ENCODE measurements at places on chromosomes 5 and 9.

DNA sequence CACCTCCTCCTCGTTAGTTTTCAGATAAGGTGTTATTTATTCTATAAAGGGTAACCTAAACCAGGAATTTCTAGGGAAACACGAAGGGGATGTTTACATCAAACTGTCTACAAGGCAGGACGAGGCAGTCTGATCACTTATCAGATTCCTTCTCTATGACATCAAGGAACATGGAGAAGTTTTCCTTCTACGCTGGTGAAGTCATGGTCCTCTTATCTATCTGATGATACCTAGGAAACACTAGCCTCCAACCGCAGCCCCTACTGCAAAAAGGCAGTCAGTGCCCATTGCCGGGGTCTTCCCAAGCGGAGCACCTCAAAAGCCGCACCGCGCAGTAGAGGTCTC, 1.5 kb downstream of the MPDZ start:
- DNase-seq = no peak

GRCh38 chr5:150636391-150637244, 3.8 kb upstream of the SYNPO start:
- no peak for DNase-seq

DNA sequence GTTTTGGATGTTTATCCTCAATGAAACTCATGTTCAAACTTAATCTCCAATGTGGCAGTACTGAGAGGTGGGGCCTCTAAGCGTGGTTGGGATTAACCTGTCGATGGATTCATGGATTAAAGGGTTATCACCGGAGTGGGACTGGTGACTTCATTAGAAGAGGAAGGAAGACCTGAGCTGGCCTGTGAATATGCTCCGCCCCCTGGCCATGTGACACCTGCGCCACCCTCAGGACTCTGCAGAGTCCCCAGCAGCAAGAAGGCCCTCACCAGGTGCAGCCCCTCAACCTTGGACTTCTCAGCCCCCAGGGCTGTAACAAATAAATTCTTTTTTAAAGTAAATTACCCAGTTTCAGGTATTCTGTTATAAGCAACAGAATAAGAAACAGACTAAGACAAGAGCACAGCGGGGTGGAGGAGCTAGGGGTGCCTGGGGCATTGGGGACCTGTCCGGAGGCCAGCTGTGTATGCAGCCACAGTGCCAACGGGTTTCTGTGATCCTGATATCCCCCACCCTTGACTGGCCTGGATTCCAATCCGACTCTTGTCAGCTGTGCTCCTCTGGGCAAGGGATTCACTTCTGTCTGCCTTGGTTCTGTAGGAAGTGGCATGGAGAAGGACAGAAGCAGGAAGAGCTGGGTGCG, 3.2 kb upstream of the MAPK9 start:
- no peak for DNase-seq

DNA sequence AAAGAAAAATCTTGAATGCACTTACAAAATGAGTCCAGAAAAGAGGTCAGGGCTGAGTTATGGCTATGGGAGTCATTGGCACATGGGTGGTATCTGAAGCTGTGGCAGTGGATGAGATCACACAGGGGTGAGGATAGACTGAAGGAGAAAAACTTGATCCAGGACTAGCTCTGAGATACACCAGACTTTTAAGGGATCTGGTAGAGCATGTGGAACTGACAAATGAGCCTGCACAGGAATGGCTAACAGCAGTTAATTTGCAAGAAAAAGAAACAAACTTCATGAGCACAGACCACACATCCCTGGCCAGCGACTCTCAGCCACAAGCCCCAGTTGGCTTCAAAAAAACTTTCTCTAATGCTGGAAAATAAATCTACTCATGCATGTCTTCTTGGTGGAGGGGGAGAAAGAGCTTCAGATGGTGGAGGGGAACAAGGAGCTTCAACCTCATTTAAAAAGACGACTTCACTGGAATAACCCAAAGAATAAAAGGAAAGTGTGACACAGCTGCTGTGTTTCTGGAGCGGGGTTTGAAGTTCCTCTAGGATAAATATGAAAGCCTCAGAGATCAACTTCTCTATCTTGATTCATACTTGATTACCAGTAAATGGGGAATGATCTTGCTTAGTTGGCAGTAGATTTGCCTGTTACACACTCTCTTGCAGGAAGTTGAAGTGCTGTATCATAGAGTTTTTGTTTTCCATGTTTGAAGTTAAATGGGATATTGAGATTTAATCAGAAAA, 33.6 kb downstream of the TNFAIP8 start:
- DNase-seq = no peak

GRCh38 chr5:159933531-159934485, 17.5 kb downstream of the ADRA1B start:
- no peak for DNase-seq

GRCh38 chr9:135410421-135410820, 69.2 kb upstream of the PPP1R26 start:
- no peak for DNase-seq

- no peak for DNase-seq
Observed at GRCh38 chr5:15354021-15354420, 146.0 kb upstream of the FBXL7 start.

DNA sequence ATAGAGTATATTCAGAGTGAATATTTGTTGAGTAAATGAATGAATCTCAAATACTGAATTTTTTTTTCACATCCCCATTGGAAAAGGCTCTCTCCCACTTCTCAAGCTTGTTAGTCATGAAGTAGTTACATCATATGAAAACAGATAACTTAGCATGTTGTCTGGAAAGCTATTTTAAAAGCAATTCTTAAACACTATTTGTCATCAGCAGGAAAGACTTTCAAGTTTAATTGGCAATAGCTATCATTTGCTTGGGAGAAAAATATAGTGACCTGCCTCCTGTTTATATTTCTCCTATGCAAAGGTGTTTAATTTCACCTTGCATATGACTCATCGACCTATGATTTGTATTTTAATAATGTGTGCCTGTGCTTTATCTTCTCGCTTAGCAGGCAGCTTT, 499.8 kb upstream of the GRIA1 start:
- DNase-seq = no peak

DNA sequence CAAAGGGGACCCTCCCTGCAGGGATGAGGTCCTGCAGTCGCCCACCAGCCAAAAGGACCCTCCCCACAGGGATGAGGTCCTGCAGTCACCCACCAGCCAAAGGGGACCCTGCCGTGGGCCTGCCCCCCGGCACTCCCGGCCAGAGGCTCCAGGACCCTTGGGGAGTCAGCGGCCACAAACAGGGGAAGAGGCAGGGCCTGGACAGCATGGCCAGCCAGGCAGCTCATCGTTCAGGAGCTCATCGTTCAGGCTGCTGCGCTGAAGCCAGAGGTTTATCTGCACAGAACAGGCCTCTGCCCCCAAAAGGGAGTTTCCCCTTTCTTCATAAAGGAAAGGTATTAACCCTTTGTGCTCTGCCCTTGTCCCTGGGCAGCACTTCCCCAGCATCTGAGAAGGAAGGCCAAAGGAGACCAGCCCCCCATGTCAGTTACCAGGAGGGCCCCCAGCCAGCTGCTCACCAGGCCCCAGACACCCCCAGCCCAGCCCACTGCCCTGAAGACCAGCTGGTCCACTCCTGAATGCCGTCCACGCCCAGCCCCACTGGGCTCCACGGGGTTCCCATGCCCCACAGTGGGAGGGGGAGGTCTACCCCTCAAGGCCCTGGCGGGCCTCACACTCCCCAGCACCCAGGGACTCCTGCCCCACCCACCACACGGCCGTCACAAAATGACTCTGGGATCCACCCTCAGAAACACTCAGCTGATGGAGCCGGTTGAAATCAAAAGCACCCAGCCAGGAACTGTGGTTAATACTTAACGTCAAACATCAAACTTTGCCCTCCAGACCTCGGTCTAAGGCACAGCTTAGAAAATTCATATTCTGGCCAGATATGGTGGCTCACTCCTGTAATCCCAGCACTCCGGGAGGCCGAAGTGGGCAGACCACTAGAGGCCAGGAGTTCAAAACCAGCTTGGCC, 6.3 kb downstream of the SLC12A7 start:
- DNase-seq = peak; percentile 96

- DNase-seq = no peak
Observed at GRCh38 chr9:78210841-78211301, 25.0 kb upstream of the CEP78 start.

GRCh38 chr5:142769251-142769792, 855 bp upstream of the ARHGAP26 start:
- peak; percentile 32 for DNase-seq

- DNase-seq = no peak
Observed at GRCh38 chr5:164721656-164722055, 1216.2 kb downstream of the MAT2B start.

DNA sequence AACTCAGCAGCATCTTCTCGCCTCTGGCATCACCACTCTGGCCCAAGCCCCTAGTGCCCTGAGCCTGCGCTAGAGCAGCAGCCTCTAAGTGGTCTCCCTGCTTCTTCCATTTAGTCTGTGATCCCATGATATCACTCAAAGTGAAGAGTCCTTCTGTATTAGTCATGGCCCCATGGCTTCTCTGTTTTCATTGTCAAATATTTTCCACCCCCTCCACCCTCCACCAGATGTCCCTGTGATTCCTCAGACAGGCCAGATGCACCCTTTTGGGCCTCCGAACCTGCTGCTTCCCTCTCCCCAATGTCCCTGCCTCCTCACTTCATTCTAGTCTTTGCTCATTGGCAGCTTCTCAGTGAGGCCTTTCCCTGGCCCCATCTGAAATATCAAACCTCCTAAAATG, 299.2 kb downstream of the SPOCK1 start:
- no peak for DNase-seq

GRCh38 chr5:113199122-113199905, 222.7 kb downstream of the DCP2 start:
- DNase-seq = no peak

- DNase-seq = no peak
Observed at GRCh38 chr5:67549947-67550346, 353.3 kb upstream of the CD180 start.

GRCh38 chr9:79812099-79812498, 240.3 kb downstream of the TLE4 start:
- no peak for DNase-seq

DNA sequence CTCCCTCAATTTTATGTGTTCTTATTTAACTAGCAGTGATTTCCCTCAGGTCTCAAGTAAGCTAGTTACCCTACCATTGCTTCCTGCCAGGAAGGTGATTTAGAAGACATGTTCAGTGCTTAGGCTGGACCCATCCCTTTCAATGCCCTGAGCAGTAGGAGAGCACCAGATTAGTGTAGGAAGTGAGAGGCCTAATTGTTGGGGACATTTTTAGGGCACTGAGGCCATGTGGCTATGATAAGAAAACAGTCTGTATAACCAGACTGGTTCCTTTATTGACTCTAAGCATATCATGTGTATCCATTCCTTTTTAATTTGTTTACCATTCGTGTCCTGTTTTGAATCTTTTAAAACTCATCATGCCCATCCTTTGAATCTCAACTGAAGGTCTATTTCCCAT, 312.3 kb upstream of the PRR16 start:
- no peak for DNase-seq

DNA sequence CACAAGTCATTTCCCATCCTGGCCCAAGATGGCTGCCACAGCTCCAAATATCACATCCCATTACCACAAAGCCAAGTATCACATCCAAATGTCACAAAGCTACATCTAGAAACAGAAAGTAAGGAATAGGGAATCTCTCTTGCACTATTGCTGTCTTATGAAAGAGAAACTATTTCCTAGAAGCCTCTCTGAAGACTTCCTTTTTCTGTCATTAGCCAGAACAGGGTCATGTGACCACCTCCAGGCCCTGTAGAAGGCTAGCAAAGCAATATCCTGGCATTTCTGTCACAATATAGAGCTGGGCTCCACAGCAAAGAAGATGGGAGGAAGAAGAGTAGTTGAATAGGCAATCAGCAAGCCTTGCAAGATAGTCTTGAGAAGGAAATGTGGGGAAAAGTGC, 99.2 kb downstream of the SH3TC2 start:
- no peak for DNase-seq

- DNase-seq = no peak
Observed at GRCh38 chr5:6715758-6716628, 2.8 kb downstream of the TENT4A start.

- no peak for DNase-seq
Observed at GRCh38 chr5:40227366-40227765, 452.3 kb upstream of the PTGER4 start.

GRCh38 chr5:151298063-151298855, 5.3 kb downstream of the SLC36A3 start:
- DNase-seq = no peak

- DNase-seq = no peak
Observed at GRCh38 chr9:103225702-103226646, 230.8 kb downstream of the CYLC2 start.

GRCh38 chr5:90529939-90530677, 724 bp upstream of the LYSMD3 start:
- DNase-seq = peak; percentile 64

- DNase-seq = no peak
Observed at GRCh38 chr9:97564291-97565175, 63.1 kb downstream of the TMOD1 start.
